ENCODE measurements at places on chromosomes 16 and 17.

DNA sequence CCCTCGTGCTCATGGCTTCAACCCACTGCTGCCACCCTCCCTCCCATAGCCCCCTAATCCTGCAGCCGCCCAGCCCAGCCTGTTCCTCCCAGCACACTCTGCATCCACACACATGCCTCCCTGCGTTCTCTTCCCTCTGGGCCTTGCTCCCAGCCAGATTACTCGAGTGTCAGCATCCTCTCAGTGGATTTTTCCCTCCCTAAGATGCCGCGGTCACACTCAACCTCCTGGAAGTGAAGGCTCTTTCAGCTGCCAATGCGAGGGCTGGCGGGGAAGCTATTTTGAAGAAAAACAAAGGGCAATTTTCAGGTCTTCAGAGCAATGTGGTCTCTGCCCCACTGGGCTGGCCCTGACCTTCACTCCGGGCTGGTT, 23.2 kb upstream of the CACNG5 start:
- no peak for DNase-seq

DNA sequence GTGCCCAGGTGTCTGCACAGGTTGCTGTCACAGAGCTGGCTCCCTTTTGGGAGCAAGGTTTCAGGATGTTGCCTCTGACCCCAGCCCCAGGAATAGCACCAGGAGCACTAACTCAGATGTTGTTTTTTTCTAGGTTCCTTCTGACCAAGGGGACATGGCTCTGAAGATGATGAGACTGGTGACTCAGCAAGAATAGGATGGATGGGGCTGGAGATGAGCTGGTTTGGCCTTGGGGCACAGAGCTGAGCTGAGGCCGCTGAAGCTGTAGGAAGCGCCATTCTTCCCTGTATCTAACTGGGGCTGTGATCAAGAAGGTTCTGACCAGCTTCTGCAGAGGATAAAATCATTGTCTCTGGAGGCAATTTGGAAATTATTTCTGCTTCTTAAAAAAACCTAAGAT, 28.1 kb downstream of the SCPEP1 start:
- no peak for DNase-seq

DNA sequence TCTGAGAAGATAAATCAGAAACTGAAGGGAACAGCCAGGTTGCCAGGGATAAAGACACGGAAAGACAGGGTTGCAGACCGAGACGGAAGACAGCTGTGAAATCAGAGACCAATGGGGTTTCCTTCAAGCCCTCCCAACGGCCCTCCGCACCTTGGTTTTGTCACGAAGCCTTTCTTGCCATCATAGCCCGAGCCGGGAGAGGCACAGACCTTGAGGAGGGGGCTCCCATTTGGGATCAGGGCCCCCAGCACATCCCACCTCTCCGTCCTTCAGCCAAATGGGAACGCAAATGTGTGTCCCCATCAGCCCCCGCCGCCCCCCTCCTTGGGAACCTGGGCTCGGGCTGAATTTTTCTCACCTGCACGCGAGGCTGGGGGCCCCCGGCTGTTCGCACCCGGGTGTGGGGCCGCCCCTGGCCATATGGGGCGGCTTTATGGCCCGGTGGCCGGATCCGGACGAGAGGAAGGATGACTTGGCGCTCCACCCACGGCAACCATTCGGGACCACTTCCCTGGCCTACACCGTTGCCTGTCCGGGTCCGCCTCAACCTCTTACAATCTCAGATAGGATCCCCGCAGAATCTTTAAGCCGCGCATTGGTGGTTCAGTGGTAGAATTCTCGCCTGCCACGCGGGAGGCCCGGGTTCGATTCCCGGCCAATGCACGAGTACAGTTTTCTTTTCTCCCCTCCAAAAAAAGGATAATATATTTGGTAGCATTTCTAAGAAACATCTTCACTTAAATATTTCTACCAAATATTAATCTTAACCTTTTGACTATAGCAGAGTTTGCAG, 1.4 kb upstream of the HES7 start:
- peak; percentile 82 for DNase-seq

- no peak for DNase-seq
Observed at GRCh38 chr16:89015271-89015859, 38.4 kb upstream of the CBFA2T3 start.

GRCh38 chr17:4375039-4375748, 8.7 kb upstream of the UBE2G1 start:
- no peak for DNase-seq

GRCh38 chr17:76968707-76969597, 100.7 kb downstream of the MGAT5B start:
- peak; percentile 18 for DNase-seq

DNA sequence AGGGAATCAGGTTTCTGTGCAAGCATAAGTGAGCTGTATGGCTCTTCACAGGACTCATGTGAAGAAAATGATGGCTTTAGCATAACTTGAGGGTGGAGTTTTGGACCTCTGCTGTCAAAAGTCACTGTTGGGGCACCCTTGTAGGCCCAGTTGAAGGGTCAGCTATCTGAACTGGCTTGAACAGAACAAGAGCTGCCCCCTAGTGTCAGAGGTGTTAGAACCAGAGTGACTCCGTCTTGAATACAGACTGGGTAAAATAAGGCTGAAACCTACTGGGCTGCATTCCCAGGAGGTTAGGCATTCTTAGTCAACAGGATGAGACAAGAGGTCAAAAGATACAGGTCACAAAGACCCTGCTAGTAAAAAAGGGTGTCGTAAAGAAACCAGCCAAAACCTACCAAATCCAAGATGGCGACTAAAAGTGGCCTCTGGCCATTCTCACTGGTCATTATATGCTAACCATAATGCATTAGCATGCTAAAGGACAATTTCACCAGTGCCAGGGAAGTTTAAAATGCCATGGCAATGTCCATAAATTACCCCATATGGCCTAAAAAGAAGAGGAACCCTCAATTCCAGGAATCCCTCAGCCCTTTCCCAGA, 484.0 kb upstream of the ERCC4 start:
- DNase-seq: no peak

- DNase-seq: no peak
Observed at GRCh38 chr16:24839347-24839972, 6.3 kb upstream of the SLC5A11 start.

DNA sequence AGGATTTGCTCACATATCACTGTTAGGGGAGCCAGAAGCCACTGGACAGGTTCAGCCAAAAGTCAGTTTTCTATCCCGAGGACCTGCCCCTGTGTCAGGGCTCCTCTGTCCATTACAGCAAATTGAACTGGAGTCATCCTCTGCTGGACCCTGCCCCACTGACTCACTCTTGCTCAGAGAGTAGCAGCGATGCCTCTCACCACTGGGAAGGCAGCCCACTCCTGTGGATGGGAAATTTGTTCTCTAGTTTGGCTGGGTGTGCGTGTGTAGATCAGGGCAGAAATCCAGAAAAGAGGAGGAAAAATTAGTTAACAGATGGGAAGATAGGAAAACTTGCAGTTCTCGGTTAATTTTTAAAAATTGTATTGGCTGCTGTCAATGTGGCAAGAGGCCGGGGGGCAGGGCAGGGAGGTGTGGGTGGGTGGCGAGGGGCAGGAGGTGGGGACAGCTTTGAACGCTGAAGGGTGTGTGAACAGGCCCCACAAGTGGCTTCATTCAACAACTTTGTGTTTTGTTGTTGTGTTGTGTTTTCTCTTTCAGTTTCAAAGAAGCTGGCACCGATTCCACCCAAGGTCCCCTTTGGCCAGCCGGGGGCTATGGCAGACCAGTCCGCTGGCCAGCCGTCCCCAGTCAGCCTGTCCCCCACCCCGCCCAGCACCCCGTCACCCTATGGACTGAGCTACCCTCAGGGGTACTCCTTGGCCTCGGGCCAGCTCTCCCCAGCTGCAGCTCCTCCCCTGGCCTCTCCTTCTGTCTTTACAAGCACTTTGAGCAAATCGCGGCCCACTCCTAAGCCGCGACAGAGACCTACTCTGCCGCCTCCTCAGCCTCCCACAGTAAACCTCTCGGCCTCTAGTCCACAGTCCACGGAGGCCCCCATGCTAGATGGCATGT, 33.6 kb downstream of the ELAC2 start:
- no peak for DNase-seq

- DNase-seq: no peak
Observed at GRCh38 chr16:16790597-16790996, 411.7 kb downstream of the NPIPA7 start.

DNA sequence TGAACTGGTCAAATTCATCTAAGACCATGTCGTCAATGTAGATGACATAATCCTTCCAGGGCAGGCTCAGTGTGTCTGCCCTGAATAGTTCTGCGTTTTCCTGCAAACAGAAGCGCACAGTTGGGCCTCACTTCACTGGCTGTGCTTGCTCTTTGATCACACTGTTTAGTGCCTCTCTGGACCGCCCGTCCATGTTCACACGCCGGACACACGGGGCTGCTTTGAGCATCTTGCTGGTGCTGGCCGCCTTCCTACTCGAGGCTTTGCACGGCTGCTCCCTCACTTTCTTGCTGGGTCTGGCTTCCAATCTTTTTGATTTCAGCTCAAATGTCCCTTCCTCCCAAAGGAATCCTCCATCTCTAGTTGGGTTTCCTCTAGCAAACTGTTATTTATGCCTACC, 37.4 kb downstream of the DNAH17 start:
- no peak for DNase-seq

GRCh38 chr17:49978501-49978900, 9.5 kb downstream of the DLX4 start:
- DNase-seq: no peak

GRCh38 chr16:14375132-14375491, 254.9 kb downstream of the PARN start:
- DNase-seq: no peak

GRCh38 chr17:21213638-21214014, 335 bp downstream of the TMEM11 start:
- DNase-seq: no peak

DNA sequence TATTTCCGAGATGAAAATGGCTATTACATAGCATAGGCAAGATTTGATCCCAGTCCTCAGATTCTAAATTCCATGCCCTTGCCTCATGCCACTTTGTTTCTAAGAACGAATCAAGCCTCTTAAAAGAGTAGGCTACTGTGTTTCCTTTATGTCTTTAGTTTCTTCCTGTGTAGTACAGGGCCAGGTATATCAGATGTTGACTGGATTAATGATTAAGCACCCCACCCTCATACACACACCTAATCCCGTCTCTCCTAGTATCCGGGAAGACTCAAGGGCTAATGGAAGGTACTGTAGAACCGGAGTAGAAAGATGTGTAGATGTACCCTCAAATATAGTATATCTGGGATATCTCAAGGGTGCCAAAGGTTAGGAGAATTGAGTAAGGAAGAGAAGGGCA, 6.7 kb downstream of the TOM1L1 start:
- no peak for DNase-seq

GRCh38 chr16:10693889-10694288, 841 bp downstream of the TEKT5 start:
- no peak for DNase-seq

DNA sequence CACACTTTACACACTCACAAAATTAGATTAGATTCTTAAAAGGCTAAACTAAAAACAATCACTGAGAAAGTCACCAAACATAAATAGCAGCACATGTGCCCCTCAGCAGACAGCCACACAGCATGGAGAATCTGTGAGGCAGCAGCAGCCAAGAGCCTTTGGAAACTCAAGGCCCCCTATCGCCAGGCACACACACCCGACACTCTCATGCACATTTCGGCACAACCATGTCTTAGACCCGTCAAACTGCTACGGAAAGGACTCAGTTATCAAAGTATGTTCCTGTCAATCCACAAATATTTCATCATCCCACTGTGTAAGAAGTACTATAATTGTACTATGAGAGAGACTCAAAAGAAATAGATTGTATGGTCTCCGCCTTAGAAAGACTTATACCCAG, 20.9 kb downstream of the UBE2O start:
- DNase-seq: no peak

- DNase-seq: no peak
Observed at GRCh38 chr17:7590743-7591142, 849 bp upstream of the SOX15 start.

- DNase-seq: no peak
Observed at GRCh38 chr16:8486985-8487384, 103.3 kb downstream of the TMEM114 start.

DNA sequence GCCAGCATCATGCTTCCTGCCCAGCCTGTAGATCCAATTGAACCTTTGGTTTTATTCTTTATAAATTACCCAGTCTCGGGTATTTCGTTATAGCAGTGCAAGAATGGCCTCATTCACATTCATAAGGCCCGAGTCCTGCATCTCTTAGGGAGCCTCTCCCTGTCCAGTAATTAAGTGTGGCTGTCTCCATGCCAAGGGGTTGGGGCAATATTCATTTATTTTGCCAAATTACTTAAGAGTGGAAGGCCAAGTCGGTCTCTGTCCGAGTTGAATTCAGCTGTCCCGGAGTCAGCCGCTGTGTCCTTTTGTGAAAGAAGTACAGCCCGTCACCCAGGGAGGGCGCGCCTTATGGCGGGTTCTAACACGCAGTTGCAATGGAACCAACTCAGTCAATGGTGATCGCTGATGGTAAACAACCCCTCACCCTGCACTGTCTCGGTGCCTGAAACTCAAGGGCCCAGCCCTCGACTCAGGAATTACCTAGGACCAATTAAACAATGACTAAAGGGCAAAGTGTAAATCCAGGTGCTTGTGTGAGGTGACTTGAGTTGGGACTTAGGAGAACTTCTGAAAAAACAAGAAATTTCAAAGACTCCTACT, 22.2 kb downstream of the KIAA0513 start:
- DNase-seq: no peak

GRCh38 chr17:19570544-19571062, 36.9 kb downstream of the SLC47A1 start:
- no peak for DNase-seq

DNA sequence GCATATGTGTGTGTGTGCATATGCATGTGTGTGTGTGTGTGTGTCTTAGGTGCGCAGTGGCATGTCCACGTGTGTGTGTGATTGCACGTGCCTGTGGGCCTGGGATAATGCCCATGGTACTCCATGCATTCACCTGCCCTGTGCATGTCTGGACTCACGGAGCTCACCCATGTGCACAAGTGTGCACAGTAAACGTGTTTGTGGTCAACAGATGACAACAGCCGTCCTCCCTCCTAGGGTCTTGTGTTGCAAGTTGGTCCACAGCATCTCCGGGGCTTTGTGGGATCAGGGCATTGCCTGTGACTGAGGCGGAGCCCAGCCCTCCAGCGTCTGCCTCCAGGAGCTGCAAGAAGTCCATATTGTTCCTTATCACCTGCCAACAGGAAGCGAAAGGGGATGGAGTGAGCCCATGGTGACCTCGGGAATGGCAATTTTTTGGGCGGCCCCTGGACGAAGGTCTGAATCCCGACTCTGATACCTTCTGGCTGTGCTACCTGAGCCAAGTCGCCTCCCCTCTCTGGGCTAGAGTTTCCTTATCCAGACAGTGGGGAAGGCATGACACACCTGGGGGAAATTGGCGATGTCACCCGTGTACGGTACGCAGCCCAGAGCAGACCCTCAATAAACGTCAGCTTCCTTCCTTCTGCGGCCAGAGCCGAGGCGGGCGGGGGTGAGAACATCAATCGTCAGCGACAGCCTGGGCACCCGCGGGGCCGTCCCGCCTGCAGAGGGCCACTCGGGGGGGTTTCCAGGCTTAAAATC, 47.6 kb downstream of the IL21R start:
- DNase-seq: peak; percentile 47

- DNase-seq: no peak
Observed at GRCh38 chr17:50064253-50065001, 8.5 kb downstream of the ITGA3 start.

- no peak for DNase-seq
Observed at GRCh38 chr17:27533874-27534815, 77.9 kb downstream of the KSR1 start.
